Heart left ventricle (tissue), 16 donors: ENCODE measurements at places on chromosomes 7 and 10. TPM values are rescaled to one million over a fixed set of nuclear protein-coding genes. Genes with fewer than 3 reads are reported as not detected.

Gene MALRD1
- not detected for total RNA-seq

Gene TAS2R4
- total RNA-seq, result 0.17 TPM

Gene SPDYE1
- total RNA-seq, result not detected

Gene STRIP2
- 43.7 TPM for total RNA-seq

Gene HYAL4
- total RNA-seq, result not detected

Gene SLC16A12
- 6.6 TPM for total RNA-seq

Gene MYL10
- total RNA-seq, result not detected

Gene OR2A42
- not detected for total RNA-seq

Gene PRSS37
- not detected for total RNA-seq

Gene PODXL
- 64.1 TPM for total RNA-seq

DNA sequence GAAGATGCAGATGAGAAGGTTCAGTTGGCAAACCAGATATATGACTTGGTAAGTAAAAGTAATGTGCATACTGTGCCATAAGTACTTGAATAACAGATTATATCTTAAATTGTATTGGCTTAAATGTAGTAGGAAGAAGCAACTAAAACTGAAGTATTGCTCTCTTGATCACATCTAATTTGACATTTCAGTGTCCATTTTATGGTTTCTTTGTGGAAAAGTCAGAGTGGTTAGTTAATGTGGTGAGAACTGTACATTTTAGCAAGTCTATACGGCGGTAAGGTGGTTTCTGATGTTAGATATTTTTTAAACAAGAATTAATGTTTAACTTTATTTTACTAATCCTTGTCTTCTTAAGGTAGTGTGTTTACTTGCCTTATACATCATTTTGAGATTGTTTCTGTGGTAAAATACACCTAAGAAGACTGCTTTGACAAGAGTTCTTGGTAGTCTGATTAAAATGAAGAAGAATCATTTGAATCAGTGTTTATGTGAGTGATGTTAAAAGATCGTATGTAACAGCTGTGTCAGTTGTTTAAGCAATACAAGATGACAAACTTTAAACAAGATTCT, 5.1 kb downstream of the ING3 start:
- no peak for DNase-seq

DNA sequence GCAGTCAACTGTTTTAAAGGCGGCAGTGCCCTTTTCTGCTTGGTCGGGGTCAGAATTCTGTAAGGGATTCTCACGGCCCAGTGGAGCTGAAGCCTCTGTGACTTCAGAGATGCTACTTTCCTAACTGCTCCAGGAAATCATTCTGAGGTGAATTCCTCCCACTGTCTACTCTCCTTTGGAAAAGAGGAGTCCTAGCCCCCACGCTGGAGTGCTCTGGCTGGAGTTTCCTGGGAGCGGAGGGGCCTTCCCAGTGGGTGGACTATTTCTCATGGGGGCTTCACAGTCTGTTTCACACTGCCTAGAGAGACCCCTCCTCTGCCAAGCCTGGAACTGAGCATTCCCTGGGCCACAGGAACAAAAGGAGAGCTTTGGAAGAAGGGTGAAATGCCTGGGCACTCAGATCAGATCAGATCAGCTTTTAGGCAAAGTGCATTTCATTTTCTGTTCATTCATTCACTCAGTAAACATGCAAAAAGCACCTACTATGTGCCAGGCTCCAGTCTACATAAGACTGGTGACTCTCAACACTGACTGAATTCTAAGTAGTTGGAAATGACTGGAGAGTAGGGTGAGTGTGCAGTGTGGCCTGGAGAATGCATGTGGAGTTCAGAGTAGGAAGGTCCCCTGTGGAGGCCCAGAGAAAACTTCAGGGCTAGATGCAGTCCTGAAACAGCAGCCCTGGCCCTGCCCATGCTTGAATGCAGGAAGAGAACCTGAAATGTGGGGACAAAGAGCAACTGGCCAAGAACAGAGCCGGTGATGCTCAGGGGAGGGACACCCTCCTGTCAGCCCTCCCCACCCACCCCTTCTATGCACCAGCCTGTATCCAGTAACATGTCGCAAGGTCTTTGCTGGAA, 12.2 kb downstream of the ZNF488 start:
- no peak for DNase-seq

- DNase-seq, result no peak
These were observed 79.6 kb downstream of the ZFAND4 start for GRCh38 chr10:45592926-45593325.

- no peak for DNase-seq
These were observed 534.3 kb downstream of the PARD3 start for GRCh38 chr10:34280599-34281374.

- DNase-seq, result no peak
These were observed 59.9 kb downstream of the HIBADH start for GRCh38 chr7:27602766-27603165.

DNA sequence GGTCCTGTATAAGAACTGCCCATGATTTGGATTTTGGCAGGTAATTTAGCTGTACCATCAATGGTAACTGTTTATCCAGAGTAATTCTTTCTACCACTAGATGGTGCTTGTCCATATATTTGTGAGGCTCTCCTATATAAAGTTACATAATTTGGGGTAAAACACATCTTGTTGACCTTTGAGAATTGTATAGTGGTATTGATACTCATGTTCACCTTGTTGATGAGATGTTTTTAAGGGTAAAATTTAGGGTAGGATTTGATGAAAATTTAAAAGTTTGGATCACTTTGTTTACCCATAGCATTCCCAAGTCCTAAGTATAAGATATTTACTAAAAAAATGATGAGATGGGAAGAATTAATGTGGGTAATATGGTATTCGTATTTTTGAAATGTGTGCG, 31.6 kb downstream of the ST7 start:
- no peak for DNase-seq

DNA sequence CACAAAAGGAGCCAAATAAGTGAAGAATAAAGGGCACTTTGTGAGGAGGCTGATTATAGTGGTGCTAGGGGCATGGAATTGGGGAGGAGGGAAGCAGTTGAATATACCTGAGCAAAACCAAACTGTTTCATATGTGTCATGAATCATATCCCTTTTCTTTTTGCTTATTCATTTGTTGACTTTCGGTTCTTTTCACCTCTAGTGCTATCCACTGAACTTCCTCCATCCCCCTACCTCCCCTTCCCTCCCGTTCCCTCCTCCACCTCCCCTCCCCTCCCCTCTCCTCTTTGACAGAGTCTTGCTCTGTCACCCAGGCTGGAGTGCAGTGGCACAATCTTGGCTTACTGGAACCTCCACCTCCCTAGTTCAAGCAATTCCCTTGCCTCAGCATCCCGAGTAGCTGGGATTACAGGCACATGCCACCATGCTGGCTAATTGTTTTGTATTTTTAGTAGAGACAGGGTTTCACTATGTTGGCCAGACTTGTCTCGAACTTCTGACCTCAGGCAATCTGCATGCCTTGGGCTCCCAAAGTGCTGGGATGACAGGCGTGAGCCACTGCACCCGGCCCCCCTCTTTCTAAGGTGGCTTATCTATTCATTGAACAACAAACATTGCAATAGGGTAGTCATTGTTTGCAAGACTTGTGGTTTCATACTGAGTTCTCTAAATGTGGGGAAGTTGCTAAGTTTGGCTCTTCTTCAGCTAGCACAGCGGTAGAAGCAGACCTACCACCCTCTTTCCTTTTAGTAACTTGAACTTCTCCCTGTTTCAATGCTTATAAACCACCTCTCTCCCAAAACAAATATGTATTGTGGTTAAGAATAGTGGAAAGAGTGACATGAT, 150.4 kb upstream of the PRPS1L1 start:
- DNase-seq, result no peak

DNA sequence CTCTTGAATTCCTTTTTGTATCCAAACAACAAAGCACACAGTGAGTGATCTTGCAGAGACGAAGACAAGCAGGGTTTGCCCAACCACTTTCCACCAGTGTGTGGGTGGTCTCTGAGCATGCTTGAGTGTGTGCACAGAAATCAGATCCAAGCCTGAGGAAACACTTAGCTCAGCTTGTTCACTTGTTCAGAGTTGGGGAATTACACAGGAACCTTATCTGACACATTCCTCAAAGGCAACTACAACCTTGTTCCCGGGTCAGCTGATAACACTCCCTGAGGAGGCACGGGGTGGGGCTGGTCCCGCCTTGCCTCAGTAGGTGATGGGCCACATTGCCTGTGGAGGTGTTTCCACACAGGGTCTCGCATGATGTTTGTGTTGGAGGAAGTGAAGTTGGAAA, 216.9 kb downstream of the DYNC1I1 start:
- DNase-seq, result no peak

DNA sequence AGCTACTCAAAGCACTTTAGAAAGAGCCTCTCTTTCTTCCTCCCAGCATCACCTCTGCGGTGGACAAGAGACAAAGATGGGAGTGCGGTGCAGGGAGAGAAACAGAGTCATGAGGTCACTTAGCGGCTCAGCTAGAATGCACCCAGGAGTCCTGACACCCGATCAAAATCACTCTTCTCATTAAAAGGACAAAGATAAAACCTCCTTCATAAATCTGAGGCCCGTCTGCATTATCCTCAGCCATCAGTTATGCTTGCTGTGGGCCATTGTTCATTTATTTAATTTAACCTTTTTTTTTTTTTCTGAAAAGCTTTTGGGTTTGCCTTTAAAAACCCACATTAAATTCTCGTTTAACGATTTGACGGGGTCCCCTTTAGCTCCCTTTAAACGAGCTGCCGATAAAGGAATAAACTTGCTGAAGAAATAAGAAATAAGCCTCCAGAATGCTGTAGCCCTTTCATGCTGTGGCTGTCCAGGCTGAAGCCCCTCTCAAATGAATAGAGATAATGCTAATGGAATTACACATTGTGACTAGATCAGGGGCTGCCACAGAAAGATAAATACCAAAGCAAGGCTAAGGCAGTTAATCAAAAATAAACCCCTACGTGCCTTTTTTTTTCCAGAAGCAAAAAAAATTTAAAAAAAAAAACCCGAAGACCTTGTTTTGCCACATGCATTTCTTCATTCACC, 16.1 kb upstream of the PLXNA4 start:
- no peak for DNase-seq

DNA sequence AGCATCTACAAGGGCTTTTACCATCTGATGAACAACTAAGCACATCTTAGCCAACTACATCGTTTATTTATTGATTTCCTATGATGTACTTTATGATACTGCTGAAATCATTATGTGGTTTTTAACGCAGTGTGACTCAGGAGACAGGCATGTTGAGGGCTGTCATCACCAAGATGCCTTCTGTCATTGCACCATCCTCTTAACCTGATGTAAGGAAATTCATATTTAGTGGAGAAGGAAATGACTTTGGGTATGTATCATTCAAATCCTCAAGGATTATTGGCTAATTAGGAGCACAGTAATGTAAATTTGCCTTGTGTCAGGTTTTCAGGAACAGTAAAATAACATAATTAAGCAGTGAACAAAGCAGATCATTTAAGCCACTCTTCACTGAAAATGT, 138.5 kb upstream of the MGMT start:
- no peak for DNase-seq

- no peak for DNase-seq
These were observed 41.4 kb upstream of the IKZF1 start for GRCh38 chr7:50262916-50263690.

DNA sequence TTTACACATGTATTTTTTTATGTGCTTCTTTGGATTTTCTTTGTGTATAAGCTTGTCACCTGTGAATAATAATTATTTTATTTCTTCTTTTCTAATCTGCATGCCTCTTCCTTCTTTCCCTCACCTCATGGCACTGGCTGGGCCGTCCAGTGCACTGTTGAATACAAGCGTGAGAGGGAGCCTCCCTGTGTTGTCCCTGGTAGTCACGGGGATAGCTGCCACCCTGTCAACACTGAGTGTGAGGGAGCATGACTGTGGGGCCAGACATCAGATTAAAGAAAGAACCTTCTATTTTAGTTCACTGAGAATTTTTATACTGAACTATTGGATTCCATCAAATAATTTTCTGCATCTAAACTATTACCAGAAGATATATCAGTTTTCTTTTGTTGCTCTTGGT, 187.9 kb downstream of the CDC14C start:
- DNase-seq, result peak; percentile 50

GRCh38 chr7:131945957-131946544, 389.6 kb upstream of the PODXL start:
- DNase-seq, result no peak

DNA sequence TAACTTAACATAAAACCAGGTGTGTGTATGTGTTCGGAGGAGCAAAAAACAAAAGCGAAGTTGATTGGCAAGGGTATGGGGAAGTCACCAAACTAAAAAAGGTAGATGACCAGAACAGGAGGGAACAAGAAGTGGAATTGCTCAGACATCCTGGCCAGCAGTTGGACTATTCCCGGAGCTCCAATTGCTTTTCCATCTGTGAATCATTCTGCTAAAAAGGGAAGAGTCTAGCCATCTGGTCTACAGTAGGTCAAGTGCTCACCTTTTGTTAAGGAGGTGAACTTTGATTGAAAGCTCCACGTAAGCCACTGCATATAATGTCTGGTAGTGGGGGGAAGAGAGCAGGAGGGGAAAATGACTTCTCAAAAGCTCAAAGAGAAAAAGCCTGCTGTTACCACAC, 50.0 kb upstream of the BET1 start:
- no peak for DNase-seq

- no peak for DNase-seq
These were observed 79.6 kb downstream of the PTEN start for GRCh38 chr10:87942884-87943527.

GRCh38 chr7:15581352-15581951, 19.6 kb upstream of the AGMO start:
- DNase-seq, result no peak

DNA sequence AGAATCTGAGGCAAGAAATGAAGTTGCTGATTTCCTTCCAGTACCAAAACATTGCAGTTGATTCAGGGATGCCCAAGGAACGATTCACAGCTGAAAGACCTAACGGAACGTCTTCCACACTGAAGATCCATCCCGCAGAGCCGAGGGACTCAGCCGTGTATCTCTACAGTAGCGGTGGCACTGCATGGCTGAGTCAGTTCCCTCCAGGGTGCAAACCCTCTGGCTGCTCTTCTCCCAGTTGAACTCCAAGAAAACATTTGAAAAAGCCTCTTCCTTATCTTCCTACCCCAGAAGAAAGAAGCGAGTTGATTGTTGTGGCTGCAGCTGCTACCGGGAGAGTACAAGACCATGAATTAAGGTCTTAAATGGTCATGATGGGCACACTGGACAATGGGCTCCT, 147.1 kb upstream of the PRSS1 start:
- DNase-seq, result no peak
